ENCODE measurements at places on chromosomes 13 and 19. TPM values are rescaled to one million over a fixed set of nuclear protein-coding genes. Genes with fewer than 3 reads are reported as not detected.

- no peak for DNase-seq
Observed at GRCh38 chr13:97278435-97279411, 56.6 kb downstream of the MBNL2 start.

DNA sequence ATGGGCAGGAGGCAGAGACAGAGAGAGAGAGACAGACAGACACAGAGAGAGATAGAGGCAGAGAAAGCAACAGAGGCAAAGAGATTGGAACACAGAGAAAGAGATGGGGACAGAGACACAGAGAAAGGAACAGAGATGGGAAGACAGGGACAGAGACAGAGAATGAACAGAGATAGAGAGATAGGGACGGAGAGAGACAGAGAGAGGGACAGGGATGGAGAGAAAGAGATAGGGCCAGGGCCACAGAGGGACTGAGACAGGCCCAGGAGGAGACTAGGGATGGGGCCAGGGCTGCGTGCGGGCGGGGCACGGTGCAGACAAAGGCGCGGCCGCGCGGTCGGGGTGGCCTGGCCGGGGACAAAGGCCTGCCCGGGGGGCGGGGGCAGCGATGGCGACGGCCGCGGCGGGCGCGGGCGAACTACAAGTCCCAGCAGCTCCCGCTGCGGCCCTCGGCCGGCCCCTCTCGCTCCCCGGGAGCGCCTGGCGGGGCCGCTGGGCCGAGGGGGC, at the start of gene ZNF358:
ZNF358 (plus strand) TSS at position 459 of the 507 bp plus-strand sequence. CDS start 3,140 bp downstream, outside the sequence.
- DNase-seq: peak; percentile 99

- peak; percentile 82 for DNase-seq
Observed at GRCh38 chr19:10219678-10220077, 11.5 kb downstream of the S1PR2 start.

GRCh38 chr19:1401138-1401888, at the start of gene GAMT:
GAMT (minus strand) TSS chr19:1401542; CDS start chr19:1401476, 66 bp downstream.
- DNase-seq: peak; percentile 96

DNA sequence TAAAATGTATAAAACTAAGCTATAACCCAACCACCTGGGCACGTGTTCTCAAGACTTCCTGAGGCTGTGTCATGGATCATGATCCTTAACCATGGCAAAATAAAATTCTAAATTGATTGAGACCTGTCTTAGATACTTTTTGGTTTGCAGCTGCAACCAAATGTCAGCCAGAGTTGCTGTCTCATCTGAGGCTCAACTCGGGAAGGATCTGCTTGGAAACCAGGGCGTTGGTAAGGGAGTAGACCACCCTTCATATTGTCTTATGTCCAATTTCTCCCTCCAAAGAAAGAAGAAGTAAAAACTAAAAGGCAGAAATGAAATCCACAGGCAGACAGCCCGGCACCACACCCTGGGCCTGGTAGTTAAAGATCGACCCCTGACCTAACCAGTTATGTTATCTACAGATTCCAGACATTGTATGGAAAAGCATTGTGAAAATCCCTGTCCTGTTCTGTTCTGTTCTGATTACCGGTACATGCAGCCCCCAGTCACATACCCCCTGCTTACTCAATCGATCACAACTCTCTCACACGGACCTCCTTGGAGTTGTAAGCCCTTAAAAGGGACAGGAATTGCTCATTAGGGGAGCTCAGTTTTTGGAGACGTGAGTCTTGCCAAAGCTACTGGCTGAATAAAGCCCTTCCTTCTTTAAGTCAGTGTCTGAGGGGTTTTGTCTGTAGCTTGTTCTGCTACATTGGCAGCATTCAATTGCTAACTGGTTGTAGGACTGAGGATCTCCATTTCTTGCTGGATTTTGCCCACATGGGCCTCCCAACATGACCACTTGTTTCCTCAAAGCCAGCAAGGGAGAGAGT, 22.9 kb upstream of the IGSF23 start:
- DNase-seq: no peak

DNA sequence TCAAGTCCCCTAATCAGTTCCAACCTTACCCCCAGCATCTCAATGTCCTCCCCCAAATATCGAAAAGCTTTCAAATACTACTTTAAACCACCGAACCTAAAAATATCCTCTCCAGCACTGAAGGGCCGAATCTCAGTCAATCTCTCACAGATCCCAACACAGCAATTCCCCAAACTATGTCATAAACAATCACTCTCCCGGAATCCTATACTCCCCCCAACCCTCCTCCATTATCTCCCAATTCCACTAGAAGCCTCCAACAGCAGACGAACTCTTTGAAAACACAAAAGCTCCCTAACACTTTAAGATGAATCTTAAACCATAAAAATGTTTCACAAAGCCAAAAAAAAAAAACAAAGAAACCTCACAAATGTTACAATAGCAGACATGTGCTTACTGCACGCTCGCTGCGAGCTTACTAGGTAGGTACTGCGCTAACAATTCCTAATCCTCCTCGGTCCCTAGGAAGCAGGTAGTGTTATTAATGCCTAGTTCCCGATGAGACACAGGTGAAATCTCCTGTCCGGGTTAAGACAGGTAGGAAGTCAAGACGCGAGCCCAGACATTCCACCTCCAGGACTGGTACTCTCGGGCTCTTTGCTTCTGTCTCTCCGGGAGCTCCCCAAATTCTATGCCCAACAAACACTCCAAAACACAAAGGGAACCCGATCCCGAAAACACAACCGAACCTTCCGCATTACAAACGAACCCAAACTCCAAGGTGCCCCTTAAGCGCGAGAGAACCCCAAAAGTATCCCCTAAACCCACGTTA, 14.2 kb downstream of the FBXO46 start:
- DNase-seq: peak; percentile 72

DNA sequence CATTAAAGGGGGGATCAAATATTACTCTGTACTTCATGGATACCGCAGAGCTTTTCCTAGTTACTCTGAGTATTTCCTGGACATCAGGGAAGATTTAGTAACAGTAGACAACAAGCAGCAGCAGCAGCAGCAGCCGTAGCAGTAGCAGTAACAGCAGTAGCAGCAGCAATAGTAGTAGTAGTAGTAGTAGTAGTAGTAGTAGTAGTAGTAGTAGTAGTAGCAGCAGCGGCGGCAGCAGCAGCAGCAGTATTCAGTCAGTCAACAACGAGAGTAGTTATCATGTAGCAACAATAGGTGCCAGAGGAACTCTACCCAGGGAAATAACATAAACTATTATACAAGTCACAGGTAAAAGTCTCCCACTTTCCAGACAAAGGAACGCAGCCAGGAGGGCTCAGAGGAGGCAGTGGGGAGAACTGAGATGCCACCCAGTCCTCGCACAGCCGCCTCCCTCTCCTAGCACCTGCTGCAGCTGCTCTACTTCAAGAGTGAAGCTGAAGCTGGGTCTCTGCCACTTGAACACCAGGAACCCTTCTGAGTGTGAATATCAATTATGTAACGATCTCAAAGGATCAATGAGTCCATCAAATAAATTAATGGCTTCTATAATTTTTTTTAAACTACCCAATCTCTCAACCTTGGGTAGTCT, 1.3 kb upstream of the DOCK9 start:
- DNase-seq: no peak

DNA sequence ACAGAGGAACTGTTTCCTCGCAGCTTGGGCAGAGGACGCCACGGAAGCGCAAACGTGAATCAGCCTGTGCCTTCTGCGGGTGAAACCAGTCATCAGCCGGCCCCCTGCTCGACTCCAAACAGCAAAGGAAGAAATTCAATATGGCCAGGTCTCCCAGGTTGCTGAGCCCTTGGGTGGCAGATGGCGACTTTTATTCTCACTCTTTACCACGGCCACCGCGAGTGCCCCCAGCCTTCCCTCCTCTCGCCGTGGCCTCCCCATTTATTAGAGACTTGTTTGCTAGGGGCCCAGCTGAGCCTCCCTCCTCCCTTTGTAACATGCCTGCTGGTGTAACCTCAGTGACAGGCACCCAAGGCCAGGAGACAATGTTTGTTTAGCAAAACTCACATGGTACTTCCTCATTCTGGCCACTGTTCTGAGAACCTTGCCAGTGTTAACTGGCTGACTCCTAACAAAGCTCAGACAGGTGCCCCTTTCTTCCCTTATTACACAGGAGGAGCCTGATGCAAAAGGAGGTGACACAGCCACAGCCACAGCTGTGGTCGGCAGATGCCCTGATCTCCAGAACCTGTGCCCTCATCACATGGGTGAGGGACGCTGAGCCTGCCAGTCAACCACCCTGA, 5.8 kb downstream of the RAB20 start:
- no peak for DNase-seq

- DNase-seq: no peak
Observed at GRCh38 chr13:113628291-113629270, 29.4 kb downstream of the ATP4B start.

- no peak for DNase-seq
Observed at GRCh38 chr13:41533266-41534052, 76.1 kb downstream of the RGCC start.

DNA sequence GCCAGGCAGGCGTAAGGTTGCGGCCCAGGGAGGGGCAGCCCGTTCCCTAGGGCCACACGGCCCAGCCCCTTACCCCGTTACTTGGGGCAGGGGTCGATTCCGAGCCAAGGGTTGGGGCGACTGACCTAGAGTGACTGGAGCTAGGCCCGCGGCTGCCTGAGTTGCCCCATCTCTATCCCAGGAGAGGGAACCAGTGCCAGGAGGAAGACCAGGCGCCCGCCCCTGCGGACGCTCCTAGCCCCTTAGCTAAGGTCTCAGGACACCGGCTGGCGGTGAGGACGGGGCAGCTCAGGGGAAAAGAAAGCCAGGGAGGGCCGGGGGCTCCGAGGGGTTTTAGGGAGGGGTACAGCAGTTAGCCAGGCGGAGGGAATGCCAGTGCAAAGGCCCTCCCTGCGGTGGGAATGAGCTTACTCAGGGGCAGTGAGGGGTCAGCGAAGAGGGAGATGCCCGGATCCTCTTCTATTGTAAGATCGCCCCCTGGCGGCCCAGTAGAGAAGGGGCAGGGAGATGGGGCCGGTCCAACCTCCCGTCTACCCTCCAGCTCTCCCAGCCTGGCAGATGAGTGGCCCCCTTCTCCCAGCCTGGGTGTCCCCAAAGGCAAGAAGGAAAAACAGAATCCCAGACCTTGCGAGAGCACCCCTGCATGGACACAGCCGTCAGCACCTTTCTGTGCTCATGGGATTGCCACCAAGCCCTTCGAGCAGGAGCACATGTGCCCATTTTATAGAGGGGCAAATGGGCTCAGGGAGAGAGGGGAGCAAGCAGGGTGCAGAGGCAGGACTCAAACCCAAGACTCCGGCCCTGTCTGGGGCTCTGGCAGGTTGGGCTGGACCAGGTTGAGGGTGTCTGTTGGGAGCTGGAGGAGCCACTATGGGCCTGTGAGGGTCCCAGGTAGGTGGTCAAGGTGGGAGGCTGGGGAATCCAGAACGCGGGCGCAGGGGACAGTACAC, 16.3 kb downstream of the CILP2 start:
- peak; percentile 97 for DNase-seq

GRCh38 chr19:9189535-9189934, 10.8 kb downstream of the OR7D2 start:
- no peak for DNase-seq

DNA sequence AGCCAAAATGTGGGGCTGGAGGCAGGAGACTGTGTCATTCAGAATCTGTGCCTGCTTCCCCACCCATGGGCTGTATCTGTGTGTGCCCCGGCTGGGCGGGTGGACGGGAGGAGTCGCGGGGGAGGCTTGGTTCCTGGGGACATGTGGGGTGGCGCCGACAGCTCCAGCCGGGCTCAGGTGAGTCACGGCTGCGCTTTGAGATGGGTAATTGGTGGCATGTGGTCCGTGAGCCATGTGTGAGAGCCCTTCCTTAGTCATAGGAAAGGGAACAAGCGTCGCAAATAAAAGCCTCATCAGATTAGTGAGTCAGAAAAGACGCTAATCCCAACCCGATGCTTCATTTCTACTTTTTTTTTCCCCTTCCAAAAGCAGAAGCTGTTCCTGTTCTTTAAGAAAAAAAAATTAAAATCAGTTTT, 118.6 kb upstream of the ZNF536 start:
- DNase-seq: no peak

GRCh38 chr19:17002455-17002854, 24.2 kb downstream of the CPAMD8 start:
- no peak for DNase-seq

- DNase-seq: no peak
Observed at GRCh38 chr19:39408392-39409207, 2.0 kb downstream of the ZFP36 start.

- DNase-seq: no peak
Observed at GRCh38 chr13:18996627-18997051, 185.0 kb downstream of the TUBA3C start.

GRCh38 chr13:112062571-112063570, 4.1 kb upstream of the SOX1 start:
- peak; percentile 95 for DNase-seq

GRCh38 chr19:20787786-20788185, 11.7 kb downstream of the ZNF66 start:
- DNase-seq: no peak

DNA sequence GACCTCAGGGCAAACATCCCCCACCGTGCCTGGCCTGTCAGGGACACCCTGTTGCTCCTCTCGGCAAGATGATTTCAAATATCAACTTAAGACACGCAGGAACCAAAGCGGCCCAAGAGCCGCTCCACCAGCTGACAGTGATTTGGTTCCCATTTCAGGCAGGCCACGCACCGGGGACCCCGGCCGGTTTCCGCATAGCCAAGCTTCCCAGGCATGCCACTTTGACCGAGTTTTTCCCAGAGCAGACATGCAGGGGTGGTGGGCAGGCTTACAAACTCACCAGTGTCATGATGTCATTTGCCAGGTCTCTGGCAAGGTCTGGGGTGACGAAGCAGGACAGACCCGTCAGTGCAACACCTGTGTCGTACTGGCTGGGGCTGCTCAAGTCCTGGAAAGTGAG, 19.2 kb downstream of the AP3D1 start:
- no peak for DNase-seq

The ARID3A gene
- total RNA-seq: 85.4 TPM

The ZNF530 gene
- total RNA-seq: 11.5 TPM

The FCAR gene
- not detected for total RNA-seq

The FXYD3 gene
- not detected for total RNA-seq

The ZNF665 gene
- 4.0 TPM for total RNA-seq

The ATP4A gene
- total RNA-seq: not detected

The ZNF225 gene
- total RNA-seq: 2.4 TPM

The SLC27A5 gene
- total RNA-seq: 19.4 TPM

The NDUFA13 gene
- 249 TPM for total RNA-seq

The IFNL1 gene
- not detected for total RNA-seq

The TEKTIP1 gene
- total RNA-seq: 1.6 TPM

The NLRP7 gene
- total RNA-seq: 3.2 TPM

The ZSCAN1 gene
- total RNA-seq: not detected
